Esophagus muscularis mucosa (tissue), 4 donors: ENCODE measurements at places on chromosomes 6 and 20. TPM values are rescaled to one million over a fixed set of nuclear protein-coding genes. Genes with fewer than 3 reads are reported as not detected.

- H3K27me3 ChIP-seq, result no peaks in the 10 kb centered on the region
- no peaks in the 10 kb centered on the region for H3K4me1 ChIP-seq
Observed at GRCh38 chr6:143564484-143565017, 53.0 kb upstream of the FUCA2 start.

Gene EDN1
- 29.1 TPM for total RNA-seq

DNA sequence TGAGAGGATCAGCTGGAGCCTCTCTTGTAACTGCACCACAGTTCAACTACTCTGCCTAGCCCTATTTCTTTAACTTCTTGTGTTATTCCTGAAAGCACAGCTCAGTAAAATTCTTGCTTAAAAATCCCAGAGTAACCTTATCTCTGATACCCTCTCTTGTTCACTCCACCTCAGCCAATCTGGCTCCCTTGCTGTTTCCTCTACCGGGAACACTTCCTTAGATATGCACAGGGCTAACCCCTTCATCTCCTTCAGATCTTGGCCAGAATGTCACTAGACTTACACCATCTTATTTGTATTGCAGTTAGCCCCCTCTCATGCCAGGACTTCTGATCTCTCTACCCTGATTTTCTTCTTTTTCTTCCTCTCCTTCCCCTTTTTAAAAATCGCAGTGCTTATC, 2.6 kb upstream of the ZKSCAN3 start:
- H3K27ac ChIP-seq, result no peak overlapping the region
- H3K36me3 ChIP-seq, result no peaks in the 10 kb centered on the region
- DNase-seq, result no peak
- no peaks in the 10 kb centered on the region for H3K27me3 ChIP-seq
- no peak overlapping the region for H3K4me3 ChIP-seq
- peaks cover 13% of the 10 kb centered on the region for H3K4me1 ChIP-seq

Gene ZSCAN26
- total RNA-seq, result 24.9 TPM

DNA sequence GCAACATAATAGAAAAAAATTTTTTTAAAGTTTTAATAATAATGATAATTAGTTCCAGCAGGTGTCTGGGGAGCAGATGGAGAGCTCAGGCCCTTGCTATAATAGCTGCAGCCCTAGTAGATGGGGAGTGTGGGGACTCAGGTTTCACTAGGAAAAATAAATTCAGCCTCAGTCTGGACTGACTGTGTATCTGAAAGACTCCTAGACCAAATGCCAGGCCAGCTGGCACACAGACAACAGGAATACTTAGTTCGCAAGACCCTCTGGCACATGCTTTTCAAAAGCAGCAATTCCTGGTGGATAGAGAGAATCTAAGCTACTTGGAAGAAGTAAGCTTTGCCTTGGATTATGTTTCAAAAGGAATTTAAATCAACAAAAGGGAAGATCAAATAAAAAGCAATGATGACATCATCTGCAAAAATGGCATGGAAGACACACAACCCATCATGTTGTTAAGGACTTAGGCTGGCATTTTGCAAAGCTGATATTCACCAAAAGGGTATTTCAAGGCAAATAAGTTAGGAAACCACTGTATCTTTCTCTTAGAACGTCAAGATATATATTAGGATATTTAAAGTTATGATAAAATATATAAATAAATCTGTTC, 107.8 kb downstream of the RNGTT start:
- no peaks in the 10 kb centered on the region for H3K36me3 ChIP-seq
- H3K4me1 ChIP-seq, result no peaks in the 10 kb centered on the region
- H3K4me3 ChIP-seq, result no peak overlapping the region
- no peak overlapping the region for H3K27ac ChIP-seq

- no peak overlapping the region for H3K4me3 ChIP-seq
- no peaks in the 10 kb centered on the region for H3K4me1 ChIP-seq
- DNase-seq, result no peak
- H3K27ac ChIP-seq, result no peak overlapping the region
- H3K27me3 ChIP-seq, result no peaks in the 10 kb centered on the region
- peaks cover 14% of the 10 kb centered on the region for H3K36me3 ChIP-seq
Observed at GRCh38 chr6:3294921-3295871, 36.4 kb downstream of the PSMG4 start.

Gene TMC2
- not detected for total RNA-seq

GRCh38 chr20:35568645-35569044, 26.8 kb downstream of the ERGIC3 start:
- no peaks in the 10 kb centered on the region for H3K27me3 ChIP-seq
- no peak for DNase-seq
- H3K36me3 ChIP-seq, result no peaks in the 10 kb centered on the region
- H3K27ac ChIP-seq, result no peak overlapping the region

GRCh38 chr20:4099905-4100675, 84.7 kb upstream of the RNF24 start:
- no peak overlapping the region for H3K27ac ChIP-seq
- H3K27me3 ChIP-seq, result no peaks in the 10 kb centered on the region
- no peak for DNase-seq
- H3K4me1 ChIP-seq, result no peaks in the 10 kb centered on the region

DNA sequence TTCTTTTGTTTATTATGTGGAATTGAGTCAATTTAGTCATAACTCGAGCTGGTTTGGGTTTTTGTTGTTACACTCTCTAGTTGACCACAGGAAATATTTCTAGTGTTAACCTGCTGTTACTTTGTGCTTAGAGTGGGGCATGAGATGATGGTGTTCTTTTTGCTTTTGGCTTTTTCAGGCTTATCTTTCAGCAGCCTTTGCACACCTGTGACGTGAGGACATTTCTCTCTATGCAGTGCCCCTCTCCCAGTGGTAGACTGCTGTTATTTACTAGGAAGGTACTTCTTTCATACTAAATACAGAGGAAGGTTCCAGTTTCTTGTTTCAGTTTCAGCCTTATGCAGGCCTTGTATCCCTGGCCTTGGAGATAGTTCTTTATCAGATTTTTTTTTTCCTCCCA, 766.8 kb upstream of the MAN1A1 start:
- no peaks in the 10 kb centered on the region for H3K36me3 ChIP-seq
- H3K27ac ChIP-seq, result no peak overlapping the region

Gene FAM50B
- total RNA-seq, result 26.6 TPM

DNA sequence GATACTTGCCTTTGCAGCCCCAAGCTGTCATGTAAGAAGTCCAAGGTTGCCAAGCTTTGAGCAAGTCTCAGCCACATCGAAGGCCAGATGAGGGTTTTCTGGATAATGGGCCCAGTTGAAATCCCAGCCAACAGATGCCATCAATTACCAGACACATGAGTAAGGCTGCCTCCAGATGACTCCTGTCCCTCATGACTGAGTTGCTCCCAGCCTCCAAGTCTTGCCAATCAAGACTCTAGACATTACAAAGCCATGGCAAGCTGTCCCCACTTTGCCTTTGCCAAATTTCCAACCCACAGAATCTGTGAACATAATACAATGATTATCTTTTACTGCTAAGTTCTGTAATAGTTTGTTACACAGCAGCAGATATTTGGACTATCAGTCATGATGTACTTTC, 76.8 kb upstream of the ARMC2 start:
- H3K4me1 ChIP-seq, result no peaks in the 10 kb centered on the region
- H3K4me3 ChIP-seq, result no peak overlapping the region
- no peak overlapping the region for H3K27ac ChIP-seq
- H3K27me3 ChIP-seq, result no peaks in the 10 kb centered on the region
- H3K36me3 ChIP-seq, result no peaks in the 10 kb centered on the region

DNA sequence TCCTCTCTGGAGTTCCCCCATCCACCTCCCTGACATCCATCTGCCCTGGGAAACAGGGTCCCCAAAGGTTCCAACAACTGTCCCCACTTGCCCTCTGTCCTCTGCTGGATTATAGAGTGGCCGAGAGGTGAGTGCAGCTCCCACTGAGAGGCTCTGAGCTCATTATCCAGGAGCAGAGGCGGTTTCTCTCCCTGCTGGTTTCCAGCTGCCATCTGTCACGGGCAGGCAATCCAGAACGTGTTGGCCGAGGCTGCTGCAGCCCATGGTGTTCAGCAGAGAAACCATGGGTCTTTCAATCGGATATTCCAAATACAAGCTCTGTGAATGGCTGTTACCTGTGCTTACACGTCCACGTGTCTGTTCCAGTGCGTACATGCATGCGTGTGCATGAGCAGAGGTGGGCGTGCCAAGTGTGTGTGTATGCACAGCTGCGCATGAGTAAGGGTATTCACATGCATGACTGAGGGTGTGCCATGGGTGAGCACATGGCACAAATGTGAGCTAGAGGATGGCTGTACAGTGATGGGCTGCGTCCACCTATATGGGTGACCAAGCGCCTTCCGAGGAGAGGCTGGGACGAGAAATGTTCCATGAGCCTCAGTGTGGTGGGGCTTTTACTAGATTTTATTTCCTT, 183.7 kb upstream of the PMEPA1 start:
- no peaks in the 10 kb centered on the region for H3K36me3 ChIP-seq
- H3K27ac ChIP-seq, result no peak overlapping the region
- H3K27me3 ChIP-seq, result no peaks in the 10 kb centered on the region
- DNase-seq, result no peak
- H3K4me1 ChIP-seq, result no peaks in the 10 kb centered on the region

GRCh38 chr6:90000864-90001731, 106.8 kb downstream of the GJA10 start:
- no peaks in the 10 kb centered on the region for H3K36me3 ChIP-seq
- peak overlapping the region; percentile 63 for H3K27ac ChIP-seq
- H3K4me1 ChIP-seq, result peaks cover 48% of the 10 kb centered on the region
- H3K4me3 ChIP-seq, result no peak overlapping the region
- peak; percentile 57 for DNase-seq

DNA sequence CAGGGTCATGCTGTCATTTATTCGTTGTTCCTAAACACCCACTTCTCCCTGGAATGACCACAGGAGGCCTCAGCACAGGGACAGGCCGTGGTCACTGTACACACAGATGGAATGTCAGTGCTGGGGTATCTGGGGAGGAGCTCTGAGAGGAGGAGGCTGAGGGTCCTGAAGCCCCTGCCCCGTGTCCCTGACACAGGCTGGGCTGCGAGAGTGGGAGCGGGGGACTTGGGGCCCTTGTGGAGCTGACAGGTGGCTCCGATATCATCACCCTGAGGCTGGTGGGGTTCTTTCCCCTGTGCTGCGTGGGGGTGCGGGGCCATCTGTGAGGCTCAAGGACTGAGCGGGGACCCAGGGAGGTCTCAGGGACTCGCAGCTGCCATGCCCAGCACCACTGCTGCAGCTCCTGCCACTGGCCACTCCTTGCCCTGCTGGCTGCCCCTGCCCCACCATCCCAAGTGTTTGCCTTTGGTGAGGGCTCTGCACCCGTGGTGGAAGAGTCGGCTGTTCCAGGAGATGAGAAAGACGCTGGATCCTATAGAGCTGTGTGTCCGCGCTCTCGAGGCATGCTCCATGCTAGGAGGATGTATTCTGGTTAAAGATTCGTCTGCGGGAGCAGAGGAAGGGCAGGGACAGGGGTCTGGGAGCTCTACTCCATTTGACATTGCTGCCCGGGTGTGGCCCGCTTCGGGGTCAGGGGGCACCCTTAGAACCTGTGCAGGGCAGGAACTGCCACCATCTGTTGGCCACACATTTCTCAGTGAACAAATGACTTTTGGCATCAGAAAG, 18.9 kb downstream of the NPEPL1 start:
- H3K27ac ChIP-seq, result no peak overlapping the region
- DNase-seq, result peak; percentile 64
- H3K4me3 ChIP-seq, result no peak overlapping the region
- H3K4me1 ChIP-seq, result no peaks in the 10 kb centered on the region

- no peaks in the 10 kb centered on the region for H3K4me1 ChIP-seq
- no peak for DNase-seq
- H3K27ac ChIP-seq, result no peak overlapping the region
- no peak overlapping the region for H3K4me3 ChIP-seq
Observed at GRCh38 chr20:14525426-14525825, 188.0 kb upstream of the FLRT3 start.

- H3K27ac ChIP-seq, result no peak overlapping the region
- H3K4me3 ChIP-seq, result no peak overlapping the region
- H3K27me3 ChIP-seq, result no peaks in the 10 kb centered on the region
- no peaks in the 10 kb centered on the region for H3K36me3 ChIP-seq
- DNase-seq, result no peak
Observed at GRCh38 chr20:11015440-11015839, 341.6 kb upstream of the JAG1 start.

Gene SPATS1
- total RNA-seq, result not detected

Gene NOTCH4
- total RNA-seq, result 16.6 TPM

Gene FAM83B
- 0.11 TPM for total RNA-seq

Gene ANGPT4
- total RNA-seq, result 0.13 TPM

DNA sequence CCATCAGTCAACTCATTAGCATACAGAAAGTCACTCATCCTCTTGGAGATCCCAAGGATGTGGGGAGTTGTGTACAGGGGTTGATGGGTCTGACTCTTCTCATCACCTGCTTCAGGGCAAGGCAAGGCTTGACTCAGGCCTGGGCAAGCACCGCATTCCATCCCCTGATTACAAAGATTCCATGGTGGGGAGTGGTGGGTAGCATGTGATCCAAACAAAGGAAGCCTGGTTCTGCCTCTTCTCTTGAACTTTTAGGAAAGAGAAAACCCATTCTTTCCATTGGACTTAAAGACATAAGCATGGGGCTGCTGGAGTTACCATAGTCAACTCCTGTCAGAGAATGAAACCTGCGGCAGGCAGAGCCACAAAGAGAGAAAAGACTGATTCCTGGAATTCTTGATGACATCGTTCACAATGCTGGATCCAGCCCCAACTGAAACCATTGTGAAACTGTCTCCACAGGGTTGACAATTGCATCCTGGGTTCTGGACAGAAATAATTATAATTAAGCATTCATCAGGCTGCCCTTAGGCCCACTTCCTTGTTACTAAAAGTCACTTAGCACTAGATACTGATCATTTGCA, 235.8 kb upstream of the KCNG1 start:
- no peaks in the 10 kb centered on the region for H3K4me1 ChIP-seq
- H3K36me3 ChIP-seq, result no peaks in the 10 kb centered on the region
- no peak overlapping the region for H3K27ac ChIP-seq
- no peak for DNase-seq

DNA sequence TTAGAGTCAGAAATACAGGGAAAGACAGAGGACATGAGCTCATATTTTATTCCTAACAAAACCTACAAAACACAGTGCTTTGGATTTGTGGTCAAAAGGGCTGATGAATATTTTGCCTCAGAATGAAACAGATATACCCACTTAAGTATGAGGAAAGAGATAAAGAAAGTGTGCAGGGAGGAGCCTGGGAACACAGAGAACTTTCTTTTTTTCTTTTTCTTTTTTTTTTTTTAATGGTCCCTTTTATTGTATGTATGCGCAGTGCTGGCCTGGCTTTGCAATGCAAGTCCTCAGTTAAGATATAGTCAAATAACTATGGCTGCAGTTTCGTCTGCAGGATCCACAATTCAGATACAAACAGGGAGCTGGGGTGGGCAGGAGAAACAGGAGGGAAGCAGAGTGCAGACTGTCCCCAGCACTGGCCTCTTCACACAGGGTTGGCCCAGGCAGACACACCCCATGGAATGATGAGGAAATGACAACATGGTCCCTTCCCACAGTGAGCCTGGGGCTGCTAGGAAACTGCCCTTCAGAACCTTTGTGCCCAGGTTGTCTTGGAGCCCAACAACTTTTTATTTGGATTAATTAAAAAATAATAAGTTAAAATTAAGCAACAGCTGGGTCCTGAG, 629.8 kb upstream of the AGPAT4 start:
- H3K36me3 ChIP-seq, result no peaks in the 10 kb centered on the region
- no peak overlapping the region for H3K4me3 ChIP-seq
- DNase-seq, result no peak
- H3K27me3 ChIP-seq, result no peaks in the 10 kb centered on the region
